Left cardiac atrium (tissue), 4 donors: ENCODE measurements at places on chromosomes 5 and 9.
A peak's percentile ranks its signal among the peaks of the same experiment; 100 is the strongest.

- no peak for DNase-seq
These were observed 137.1 kb upstream of the SMIM23 start for GRCh38 chr5:171648279-171649074.

GRCh38 chr9:93594041-93594756 is 17.8 kb downstream of the PHF2 start:
- no peak for DNase-seq

DNA sequence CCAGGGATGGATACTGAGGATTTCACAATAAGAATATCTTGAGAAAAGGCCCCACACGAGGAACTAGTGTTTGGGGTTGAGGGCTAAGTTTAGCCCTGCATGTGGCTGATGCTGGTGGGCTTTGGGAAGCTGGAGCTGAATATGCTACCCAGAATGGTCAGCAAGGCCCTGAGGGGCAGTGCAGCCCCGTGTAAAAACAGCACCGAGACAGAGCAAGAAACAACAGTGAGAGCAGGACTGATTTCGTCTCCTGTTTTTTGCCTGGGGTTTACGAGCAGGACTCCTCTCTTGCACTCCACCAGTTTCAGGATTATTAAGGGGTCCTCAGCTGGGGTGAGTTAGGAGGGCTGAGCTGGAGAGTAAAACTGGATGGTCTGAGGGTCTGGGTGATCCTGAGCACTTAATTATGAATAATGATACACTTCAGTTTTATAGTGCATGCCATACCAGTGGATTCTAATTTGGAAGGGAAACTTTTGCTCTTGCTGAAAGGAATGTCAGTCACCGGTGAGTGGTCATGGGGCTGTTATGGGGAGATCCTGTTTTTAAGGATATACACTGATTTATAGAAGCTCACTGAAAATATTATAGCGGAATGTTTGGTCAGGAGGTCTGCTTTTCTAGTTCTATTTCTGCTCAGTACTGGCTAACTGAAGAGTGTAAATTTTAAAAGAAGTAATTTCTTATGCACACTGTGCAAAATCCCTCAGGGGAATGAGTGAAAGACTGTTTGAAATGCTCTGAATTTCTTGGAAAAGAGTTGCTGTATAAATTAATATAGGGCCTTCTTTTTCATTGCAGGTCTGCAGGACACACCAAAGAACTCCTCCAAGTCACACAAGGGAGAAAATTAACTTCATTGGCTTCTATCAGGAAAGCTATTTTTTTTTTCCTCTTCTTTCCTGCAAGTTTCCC is 42.7 kb upstream of the NFIB start:
- DNase-seq = no peak

- DNase-seq = peak; percentile 25
These were observed 478.2 kb downstream of the SPATA31D1 start for GRCh38 chr9:82466616-82467260.

- DNase-seq = no peak
These were observed 248.0 kb downstream of the NSG2 start for GRCh38 chr5:174293481-174293880.

DNA sequence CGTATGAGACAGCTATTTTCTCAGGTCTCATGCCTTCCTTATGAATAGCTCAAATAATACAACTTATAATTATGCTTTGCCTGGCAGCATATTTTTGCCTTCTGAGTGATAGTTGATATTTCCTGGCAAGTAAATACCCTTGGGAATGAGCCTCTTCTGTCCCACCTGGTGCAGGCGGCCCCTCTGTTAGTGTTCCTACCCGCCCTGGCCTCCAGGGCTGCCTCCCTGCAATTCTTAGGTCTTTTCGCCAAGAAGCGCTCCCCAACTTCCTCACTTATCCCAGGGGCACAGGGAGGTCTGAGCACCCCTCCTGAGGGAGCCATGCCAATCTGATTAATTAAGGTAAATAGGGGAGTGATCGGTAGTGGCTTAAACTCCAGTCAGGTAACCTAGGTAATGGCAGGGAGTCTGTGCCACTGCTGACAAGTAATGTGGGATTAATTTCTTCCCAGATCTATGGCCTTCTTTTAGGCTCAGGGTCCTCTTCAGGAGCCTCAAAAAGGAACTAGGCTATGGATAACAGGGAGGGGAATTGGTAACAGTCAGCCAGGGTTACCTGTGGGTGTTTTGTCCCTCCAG is 81.5 kb downstream of the GALNT10 start:
- DNase-seq = no peak

DNA sequence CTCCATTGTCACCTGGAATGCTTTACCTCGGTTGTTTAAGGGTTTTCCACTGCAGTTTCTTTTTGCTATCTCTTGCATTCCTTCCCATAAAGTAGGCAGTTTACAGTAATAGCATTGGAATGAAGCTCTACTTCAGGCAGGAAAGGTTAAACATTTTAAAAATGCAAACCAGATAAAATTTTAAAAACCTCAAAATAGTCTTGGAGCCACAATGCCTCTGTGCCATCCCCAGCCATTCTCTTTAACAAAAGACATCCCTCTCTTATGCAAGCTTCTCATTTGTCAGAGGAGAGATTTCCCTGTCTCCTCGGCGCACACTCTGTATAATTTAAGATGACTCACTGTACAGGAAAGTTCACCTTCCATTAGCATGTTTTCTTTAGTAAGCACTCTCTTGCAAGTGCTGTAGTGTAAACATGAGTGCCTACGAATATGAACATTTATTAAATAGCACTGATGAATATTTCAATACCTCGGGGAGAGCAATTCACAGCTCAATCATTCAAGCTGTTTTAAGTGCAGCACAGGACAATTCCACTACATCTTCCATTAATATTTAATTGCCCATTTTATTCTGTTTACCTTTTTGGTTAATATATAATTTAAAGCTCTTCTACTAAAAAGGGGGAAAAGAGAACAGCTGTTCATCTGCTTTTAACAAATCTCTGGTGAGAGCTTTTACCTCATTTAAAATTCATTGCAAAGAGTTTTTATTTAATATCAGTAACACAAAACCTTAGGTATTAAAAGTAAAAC is 343.6 kb downstream of the SPATA31D1 start:
- DNase-seq = no peak

DNA sequence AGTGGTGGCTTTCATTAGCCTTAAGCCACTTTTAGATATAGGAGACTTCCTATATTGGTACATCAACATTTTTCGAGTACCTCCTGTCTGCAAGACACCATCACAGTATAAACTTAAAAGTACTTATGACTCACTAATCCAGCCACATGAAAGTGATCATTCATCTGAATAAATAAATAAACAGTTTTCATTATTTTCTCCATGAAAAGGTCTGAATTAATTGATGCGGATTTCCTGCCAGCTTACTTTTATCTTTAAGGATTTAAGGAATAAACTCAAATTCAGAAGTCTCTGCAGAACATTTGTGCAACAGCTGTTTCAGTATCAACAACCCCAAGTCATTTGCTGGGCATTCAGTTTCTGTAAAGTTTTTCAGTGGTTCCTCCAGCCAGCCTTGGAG is 4.0 kb downstream of the SAP30L start:
- DNase-seq = no peak

GRCh38 chr5:181189363-181189961 is 15.5 kb downstream of the TRIM7 start:
- no peak for DNase-seq

GRCh38 chr5:117863586-117864296 is 1124.6 kb downstream of the DTWD2 start:
- no peak for DNase-seq

- DNase-seq = no peak
These were observed 155.9 kb upstream of the COL5A1 start for GRCh38 chr9:134485653-134486052.
